Stimulated activated CD8-positive, alpha-beta memory T cell treated with anti-CD3 and anti-CD28 coated beads, Interleukin-2, amount 100 ng/mL, for 1 hour (primary cell): ENCODE measurements at places on chromosomes 12 and 14.
A peak's percentile ranks its signal among the peaks of the same experiment; 100 is the strongest.

GRCh38 chr14:92549105-92549858, 35.7 kb downstream of the RIN3 start:
- no peak for DNase-seq

DNA sequence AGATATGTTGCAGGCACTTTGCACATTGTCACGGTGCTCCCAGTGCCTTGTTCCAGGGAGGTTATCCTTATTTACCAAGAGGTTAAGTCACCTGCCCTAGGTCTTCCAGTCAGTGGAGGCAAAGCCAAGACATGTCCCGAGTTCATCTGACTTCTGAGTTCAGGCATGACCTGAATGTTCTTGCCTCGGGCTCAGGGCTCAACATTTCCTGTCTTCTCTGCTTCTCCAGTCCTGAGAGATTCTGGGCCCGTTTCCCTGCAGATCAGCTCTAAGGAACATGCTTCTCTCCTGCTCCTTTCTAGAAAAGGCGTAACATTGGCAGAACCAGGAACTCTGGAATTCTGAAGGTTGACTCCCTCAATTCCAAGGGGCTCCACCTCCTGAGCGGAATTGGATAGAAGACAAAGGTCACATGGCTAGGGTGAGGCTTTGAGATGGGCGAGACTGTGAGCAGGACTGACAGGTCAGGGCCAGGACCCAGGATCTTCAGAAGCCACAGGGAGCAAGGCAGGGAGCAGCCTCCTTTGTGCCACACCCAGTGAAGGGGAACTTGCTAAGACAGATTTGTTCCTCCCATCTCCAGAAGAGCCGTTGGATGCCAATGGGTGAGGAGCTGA, 19.9 kb downstream of the BDKRB2 start:
- DNase-seq: no peak

DNA sequence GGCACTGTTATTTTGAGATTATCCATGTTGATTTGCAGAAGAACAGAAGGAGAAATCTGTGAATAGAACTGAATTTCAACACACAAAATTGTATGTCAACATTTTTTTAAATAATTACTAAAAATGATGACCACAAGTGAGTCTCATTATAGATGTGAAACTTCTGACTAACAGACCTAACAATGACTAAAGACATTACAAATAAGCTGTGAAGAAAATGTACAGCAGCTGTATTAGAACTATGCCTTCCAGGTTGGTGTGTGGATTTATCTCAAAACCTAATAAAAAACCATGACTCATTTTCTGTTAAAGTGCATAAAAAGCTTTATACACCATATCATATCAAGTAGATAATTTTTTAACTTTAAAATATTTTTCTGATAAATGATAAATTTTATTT, 22.5 kb upstream of the FOXG1 start:
- no peak for DNase-seq

DNA sequence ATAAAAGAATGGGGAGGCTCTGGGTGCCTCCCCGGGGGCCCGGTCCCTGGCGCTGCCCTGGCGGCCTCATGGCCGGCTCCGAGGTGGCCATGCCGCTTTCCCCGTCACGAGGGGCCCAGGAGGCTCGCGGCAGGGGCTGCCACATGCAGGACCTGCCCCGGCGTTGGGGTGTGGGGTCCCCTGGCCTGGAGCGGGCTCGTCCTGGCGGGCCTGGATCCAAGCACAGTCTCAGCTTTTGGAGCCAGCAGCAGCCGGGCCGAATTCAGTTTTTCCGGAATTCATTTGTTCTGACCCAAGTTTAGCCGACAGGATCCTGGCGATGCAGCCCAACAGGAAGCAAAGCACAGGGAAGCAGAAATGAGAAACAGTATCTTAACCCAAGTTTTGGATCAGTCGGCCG, 26.4 kb upstream of the AEBP2 start:
- DNase-seq: no peak

GRCh38 chr12:108570743-108571608, 8.6 kb downstream of the ISCU start:
- no peak for DNase-seq

DNA sequence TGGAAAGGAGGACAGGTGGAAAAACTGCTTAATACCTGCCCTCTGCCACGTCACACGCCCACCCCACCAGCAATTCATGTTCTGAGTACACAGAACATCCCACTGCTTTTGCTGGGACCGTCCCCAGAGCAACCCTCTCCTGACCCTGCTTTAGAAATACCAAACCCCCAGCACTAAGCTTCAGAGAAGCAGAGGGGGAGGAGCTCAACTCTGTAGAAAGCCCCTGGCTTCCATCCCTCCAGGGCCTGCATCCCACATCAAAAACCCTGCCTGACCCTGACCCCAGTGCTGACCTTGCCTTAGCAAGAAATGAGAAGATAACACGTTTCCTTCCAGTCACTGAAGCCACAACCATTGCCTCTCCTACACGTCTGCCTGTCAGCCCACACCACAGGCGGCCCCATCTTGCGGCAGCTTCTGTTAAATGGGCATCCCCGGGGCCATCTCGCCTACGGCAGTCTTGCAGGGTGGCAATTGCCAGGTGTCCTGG, 19.7 kb downstream of the VDR start:
- DNase-seq: peak; percentile 21

DNA sequence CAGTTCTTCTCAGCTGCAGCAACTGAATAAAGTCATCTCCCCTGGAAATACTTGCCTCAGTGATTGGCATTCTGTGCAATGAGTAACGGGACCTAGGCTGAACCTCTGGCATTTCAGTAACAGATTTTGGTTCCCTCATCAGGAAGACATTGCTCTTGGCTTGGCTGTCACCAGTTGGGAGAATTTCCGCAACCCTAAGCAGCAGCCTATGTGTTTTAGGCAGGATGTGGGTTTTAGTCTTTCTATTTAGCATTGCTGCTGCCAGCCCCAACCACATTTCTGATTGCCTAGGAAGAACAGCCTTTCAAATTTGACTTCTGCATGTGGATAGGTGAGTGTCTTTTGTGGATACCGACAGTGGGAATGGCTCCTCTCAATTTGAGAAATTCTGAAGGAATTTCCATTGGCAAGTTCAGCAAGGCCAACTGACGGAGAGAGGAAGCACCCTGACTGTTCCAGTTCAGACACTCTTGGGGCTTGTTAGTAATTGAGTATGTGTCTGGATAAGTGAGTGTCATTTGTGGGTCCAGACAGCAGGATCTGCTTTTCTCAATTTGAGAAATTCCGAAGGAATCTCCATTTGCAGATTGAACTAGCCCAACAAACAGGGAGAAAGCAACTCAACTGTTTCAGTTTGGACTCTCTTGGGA, 19.0 kb upstream of the CLEC2A start:
- DNase-seq: no peak

- DNase-seq: no peak
Observed at GRCh38 chr14:30799933-30800332, 74.4 kb upstream of the COCH start.

DNA sequence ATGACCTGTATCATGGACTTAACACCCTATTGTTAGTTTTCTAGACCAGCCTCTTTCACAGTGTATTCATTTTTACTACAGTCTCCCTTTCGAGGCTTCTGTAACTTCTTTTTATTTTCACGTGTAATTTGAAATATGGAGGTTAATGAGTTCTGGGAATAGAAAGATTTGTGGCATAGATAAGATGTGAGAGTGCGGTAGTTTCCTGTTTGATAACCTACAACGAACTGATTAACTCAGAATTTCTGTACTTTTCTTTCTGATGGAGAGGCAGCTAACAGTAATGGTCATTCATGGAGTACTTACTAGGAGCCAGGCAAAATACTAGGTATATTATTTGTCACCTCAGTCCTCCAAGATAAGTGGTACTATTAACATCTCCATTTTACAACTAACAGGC, 21.2 kb downstream of the POLR3B start:
- DNase-seq: no peak

DNA sequence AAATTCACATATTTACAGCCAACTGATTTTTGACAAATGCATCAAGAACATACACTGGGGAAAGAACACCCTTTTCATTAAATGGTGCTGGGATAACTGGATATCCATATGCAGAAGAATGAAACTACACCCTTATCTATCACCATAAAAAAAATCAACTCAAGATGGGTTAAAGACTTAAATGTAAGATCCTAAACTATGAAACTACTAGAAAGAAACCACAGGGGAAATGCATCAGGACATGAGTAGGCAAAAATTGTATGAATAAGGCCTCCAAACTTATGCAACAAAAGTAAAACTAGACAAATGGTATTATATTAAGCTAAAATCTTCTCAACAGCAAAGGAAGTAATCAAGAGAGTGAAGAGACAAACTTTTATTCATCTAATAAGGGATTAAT, 242.6 kb downstream of the CPNE8 start:
- DNase-seq: no peak

DNA sequence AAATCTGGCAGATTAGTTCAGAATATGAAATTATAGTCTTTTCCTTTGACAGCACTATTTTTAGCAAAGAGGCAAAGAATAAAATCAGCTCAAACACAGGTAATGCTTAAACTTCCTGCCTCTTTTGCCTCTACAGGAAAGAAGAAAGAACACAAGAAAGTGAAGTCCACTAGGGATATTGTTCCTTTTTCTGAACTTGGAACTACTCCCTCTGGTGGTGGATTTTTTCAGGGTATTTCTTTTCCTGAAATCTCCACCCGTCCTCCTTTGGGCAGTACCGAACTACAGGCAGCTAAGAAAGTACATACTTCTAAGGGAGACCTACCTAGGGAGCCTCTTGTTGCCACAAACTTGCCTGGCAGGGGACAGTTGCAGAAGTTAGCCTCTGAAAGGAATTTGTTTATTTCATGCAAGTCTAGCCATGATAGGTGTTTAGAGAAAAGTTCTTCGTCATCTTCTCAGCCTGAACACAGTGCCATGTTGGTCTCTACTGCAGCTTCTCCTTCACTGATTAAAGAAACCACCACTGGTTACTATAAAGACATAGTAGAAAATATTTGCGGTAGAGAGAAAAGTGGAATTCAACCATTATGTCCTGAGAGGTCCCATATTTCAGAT, 17.4 kb downstream of the TMPO start:
- no peak for DNase-seq

DNA sequence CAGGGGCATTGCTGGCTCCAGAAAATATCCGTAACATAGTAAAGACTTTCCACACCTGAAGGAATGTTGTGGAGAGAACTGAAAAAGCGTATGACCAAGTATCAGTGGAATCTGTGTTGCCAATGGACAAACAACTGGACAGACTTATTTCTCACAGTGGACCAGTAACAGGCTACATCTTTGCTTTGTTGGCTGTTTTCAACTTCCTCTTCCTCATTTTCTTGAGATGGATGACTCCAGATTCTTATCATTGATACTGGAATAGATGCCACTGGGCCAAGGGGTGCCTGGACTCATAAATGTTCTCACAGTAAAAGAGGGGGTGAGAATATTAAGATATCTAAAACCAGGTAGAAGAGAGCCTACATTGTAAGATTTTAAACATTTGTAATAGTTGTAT, 6.4 kb downstream of the GAS2L3 start:
- DNase-seq: no peak
